Heart right ventricle (tissue), 16 donors: ENCODE measurements at places on chromosomes 3 and 15.

DNA sequence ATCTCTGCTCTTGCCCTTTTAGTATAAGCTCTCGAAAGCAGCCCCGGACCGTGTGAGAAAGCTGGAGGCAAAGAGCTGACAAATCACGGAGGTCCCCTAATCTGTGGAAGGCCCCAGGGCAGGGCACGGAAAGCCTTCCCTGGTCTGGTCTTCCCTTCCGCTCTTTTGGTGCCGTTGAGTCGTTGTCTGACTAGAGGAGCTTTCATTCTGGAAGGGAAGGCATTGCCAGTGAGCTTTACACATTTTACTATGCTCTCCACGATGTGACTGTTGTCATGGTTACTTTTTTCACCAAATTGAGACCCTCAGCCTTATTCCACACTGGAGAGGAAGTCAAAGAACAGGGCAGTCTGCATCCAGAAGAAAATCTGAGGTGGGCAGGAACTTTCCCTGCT is 71.7 kb downstream of the CYP19A1 start:
- DNase-seq = no peak

GRCh38 chr3:105367063-105367405 is 325 bp downstream of the ALCAM start:
- DNase-seq = no peak

GRCh38 chr15:63977119-63977518 is 69.2 kb downstream of the DAPK2 start:
- DNase-seq = no peak

DNA sequence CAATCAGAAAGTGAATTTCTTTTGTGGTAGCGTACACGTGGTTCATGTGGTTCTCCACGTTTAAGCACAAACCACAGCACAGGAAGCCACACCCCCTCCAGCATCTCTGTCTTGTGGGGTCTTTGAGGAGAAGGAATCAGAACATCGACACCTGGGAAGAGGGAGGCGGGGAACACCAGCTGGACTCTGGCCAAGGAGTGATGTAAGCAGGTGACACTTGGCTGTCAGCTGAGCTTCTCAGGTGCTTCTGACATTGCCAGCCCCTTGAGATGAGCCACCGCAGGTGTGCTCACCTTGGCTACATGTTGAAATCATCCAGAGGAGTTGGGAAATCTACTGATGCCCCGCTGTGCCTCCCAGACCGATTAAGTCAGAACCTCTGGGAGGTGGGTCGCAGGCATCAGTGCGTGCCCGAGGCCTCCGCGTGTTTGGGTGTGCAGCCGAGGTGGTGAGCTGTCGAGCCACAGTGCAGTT is 85.0 kb downstream of the FAM81A start:
- DNase-seq = no peak

DNA sequence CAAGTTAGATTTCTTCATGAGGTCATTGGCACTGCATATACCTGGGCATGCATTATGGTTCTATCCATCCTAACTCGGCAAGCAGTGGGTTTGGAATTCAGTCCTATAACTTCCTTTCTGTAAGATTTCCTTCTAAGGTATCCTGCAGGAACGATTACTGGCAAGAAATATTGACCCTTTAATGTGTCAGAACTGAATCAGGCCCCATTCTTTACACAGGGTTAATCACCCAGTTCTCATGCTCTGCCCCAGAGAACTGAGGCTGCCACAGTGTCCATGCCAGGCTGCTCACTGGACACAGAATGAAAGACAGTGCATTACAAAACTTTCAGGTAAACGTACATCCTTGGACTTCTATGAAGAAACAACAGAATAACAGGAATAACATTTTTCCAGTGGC is 108.9 kb downstream of the RPL22L1 start:
- DNase-seq = no peak

- DNase-seq = no peak
These were observed 74.0 kb upstream of the MANF start for GRCh38 chr3:51311055-51311454.
